NCI-H460 (cell line): ENCODE measurements at places on chromosomes 2 and 18. TPM values are rescaled to one million over a fixed set of nuclear protein-coding genes. Genes with fewer than 3 reads are reported as not detected.

The AGXT gene
- not detected in 2 replicates for total RNA-seq

The RGPD4 gene
- 0.07 TPM in 1 of 2 replicates, not detected in the other for total RNA-seq

The SKOR2 gene
- total RNA-seq: not detected in 2 replicates

The CCDC93 gene
- 13.5 and 17.0 TPM in 2 replicates for total RNA-seq

The HOXD9 gene
- not detected in 2 replicates for total RNA-seq

The PROKR1 gene
- not detected in 2 replicates for total RNA-seq

The TMEM247 gene
- not detected in 2 replicates for total RNA-seq

GRCh38 chr2:69807821-69808540 is 21.5 kb upstream of the GMCL1 start:
- DNase-seq: no peak

- no peak for DNase-seq
These were observed 49.2 kb downstream of the SLC4A3 start for GRCh38 chr2:219676586-219676985.

- no peak for DNase-seq
These were observed 372.0 kb downstream of the GALNT13 start for GRCh38 chr2:154243685-154244084.

GRCh38 chr2:196459539-196459938 is 180.0 kb upstream of the CCDC150 start:
- no peak for DNase-seq

DNA sequence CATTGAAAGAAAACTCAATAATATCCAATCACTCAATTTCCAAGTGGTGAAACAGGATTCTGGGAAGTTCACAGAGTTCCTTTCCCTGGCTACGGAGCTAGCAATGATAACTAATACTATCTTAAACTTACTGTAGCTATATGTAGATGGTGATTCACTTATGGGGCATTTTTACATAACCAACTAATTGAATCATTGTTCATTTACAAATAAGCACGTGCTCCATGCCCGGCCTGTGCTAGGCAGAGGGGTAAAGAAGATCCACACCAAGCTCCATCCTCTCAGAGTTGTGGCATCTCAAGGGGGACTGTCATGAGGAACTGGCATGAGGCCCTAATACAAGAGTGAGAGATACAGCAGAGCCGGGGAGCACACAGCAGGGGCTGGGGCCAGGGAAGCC is 176.3 kb downstream of the ANKRD30B start:
- DNase-seq: no peak

- no peak for DNase-seq
These were observed 35.4 kb upstream of the WIPF1 start for GRCh38 chr2:174632841-174633622.

GRCh38 chr2:239461291-239462190 is 60.7 kb upstream of the HDAC4 start:
- DNase-seq: no peak

DNA sequence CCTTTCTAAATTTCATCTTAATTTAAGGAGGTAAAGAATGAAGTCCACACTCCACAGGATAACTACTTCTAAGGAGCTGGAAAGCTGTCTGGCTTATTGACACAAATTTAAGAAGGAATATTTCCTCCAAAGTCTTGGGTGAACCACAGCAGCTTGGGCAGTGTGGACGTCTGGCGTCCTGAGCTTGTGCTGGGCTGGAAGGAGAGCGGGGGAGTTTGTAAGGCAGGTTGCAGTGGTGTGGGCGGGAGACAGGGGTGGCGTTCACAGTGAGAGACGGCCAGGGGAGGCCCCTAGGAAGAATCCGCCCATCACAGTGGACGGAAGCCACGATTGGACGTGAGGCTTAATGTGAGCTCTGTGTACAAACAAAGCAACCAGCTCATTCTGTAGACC is 25.7 kb downstream of the ADI1 start:
- DNase-seq: no peak

DNA sequence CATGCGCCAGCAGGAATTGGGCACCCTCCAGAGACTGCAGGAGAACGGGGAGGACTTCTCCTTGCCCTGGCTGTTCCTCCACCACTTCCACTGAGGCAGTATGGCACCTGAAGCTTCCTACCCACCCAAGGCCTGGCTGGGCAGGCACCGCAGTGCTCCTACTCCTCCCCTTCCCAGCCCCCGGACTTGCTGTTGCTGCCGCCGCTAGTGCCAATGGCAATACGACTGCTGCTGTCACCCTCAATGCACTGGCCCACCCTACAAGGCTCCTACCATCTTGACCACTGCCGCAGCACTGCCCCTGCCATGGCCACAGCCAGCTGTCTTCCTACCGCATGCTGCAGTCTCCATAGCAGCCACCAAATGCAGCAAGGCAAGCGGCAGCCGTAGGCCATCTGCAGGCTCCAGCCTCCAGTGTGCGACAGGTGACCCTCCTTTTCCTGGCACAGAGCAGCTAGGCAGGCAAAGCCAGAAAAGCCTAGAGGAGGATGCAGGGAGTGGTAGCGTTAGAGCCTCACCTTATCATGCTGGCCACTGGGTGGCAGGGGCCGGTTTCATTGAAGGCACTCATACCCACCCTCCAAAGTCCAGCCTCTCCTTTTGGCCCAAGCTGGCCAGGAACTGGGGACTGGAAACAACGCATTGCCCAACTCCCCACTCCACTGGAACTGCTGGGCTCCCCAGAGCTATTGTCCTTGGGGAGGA is 47.4 kb upstream of the ANKRD62 start:
- DNase-seq: no peak

GRCh38 chr2:172525601-172526000 is 30.3 kb upstream of the PDK1 start:
- DNase-seq: no peak

DNA sequence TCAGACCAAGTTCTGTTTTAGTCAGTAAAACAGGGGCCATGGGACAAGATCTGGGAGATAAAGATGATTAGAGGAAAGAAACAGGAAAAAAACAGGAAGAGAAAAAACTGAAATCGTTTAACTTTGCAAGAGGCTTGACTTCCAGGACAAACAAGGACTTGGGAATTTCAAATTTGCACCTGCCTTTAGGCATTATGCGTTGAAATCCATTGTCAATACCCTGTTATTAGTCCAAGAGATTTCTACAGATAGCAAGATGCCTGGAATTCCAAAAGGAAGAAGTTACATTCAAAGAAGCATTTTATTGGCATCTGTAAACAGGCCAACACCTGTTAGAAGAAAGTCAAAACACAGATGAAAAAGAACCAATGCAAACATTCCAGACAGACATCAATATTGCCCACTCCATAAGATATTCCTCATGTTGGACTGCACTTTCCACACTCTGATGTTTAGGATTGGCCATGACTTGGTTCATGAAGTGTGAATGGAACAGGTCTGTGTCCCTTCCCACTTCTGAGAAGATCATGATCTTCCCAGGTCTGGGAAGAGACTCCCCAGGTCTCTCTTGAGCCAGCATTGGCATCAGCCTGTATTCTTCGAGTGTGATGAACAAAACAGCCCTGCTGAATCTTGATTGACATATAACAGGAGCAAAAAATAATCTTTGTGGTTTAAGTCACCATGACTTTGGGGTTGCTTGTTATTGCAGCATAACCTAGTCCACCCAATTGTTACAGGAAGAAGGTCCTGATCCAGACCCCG is 181.4 kb upstream of the FN1 start:
- DNase-seq: no peak

DNA sequence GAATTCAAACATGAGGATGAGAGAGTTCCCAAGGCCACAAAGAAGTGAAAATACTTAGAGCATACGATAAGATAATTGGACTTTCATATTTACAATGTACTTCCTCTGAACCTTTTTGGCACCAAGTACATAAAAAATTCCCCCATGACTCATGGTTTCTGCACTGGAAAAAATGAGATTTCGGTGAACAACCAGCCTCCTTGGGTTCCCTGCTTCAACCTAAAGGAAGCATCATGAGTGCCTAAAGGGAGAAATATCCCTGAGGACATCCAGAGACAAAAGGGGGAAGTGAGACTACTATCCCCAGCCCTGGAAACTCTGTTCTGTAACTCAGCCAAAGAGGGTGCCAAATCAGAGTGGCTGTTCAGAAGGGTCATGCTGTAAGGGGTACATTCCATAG is 562.7 kb upstream of the SLC39A10 start:
- DNase-seq: no peak

GRCh38 chr2:193749485-193749884 is 1554.8 kb upstream of the TMEFF2 start:
- no peak for DNase-seq

- DNase-seq: no peak
These were observed 84.6 kb downstream of the COLEC12 start for GRCh38 chr18:415617-416612.

DNA sequence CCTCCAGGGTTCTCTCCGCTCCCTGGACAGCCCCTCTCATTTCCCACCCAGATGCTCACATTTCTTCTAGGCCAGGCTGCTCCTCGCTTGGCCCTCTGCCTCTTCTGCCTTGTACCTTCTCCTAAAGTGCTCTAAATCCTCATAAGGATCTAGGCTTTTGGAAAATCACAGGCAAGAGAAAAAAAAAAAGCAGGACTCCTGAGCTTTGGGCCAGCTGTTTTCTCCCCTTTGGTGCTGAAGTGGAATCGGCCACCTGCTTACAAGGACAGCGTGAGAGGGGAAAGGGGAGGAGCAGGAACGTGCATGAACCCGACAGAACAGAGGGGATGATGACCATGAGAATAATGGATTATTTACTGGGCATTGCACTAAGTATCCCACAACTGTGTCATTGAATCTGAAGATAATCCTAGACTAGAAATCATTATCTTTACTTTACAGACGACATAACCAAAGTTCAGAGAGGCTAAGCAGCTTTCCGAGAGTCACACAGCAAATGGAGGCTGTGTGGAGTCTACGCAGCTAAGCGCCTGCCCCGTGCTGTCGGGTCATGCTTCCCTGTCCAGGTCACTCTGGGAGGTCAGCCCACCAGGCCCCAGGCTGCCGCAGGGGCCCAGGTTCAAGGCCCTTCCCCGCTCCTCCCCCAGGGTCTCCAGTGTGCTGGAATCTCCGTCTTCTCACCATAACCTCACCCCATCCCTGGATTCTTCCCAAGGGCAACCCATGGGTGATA is 141.9 kb downstream of the PXDN start:
- no peak for DNase-seq

DNA sequence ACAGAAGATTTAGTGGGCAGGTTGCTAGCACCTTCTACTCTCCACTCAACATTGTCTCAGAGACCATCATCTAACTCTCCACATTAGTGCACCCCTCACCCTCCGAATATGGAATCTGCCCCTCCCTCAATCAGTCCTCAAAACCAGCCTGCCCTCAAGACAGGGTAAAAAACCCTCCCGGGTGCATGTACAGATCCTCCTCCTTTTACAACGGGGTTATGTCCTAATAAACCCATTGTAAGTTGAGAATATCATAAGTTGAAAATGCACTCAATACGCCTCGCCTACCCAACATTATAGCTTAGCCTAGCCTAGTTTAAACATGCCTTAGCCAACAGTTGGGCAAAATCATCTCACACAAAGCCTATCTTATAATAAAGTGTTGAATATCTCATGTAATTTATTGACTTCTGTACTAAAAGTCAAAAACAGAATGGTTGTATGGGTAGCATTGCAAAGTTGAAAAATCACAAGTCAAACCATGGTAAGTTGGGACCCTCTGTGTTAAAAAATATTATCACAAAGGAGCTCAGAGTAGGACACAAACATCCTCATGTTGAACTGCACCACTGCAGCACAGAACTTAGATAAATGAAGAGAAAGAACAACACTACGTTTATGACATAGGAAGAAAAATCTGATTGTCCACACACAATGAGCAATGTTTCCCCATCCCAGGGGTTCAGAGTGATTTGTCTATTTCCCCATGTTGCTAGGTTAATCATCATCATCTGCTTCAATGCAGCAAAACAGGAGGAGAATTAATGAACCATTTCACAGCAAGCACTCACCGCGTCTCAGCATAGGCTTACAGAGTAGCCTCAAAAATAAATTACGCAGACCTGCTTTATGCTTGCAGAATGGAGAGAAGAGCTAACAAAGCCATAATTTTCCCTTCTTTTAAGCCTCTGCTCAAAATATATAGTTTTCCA is 184.1 kb upstream of the ARL4C start:
- no peak for DNase-seq

GRCh38 chr2:217650229-217650628 is 352.6 kb downstream of the TNS1 start:
- no peak for DNase-seq

GRCh38 chr2:240959941-240960308 is 38.5 kb upstream of the SNED1 start:
- DNase-seq: no peak

GRCh38 chr2:226581661-226582060 is 218.0 kb downstream of the IRS1 start:
- no peak for DNase-seq
